Activated effector memory CD4-positive, alpha-beta T cell treated with Interleukin-2 at 50 U/mL for 16 hours (primary cell): ENCODE measurements at places on chromosomes 16 and 17.

- no peak for DNase-seq
These were observed 234.9 kb downstream of the IRF8 start for GRCh38 chr16:86133847-86134375.

- no peak for DNase-seq
These were observed 6.5 kb downstream of the ITGA2B start for GRCh38 chr17:44382917-44383316.

DNA sequence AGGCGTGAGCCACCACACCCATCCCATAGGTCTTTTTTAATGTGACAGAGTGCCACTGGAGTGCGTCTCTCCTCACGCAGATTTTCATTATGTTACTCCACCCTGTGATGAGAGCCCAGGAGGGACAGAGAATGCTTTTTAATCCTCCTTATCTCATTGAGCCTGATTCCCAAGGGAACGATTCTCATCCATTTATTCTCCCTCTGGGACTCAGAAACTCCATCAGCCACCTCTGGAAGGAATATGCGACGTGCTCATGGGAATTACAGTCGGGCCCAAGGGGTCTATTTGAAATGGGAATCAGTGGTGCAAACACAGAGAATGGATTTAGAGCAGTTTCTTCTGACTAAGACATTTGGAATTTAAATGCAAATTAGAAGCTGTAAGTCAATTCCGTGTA, 155.9 kb upstream of the HSBP1 start:
- no peak for DNase-seq

DNA sequence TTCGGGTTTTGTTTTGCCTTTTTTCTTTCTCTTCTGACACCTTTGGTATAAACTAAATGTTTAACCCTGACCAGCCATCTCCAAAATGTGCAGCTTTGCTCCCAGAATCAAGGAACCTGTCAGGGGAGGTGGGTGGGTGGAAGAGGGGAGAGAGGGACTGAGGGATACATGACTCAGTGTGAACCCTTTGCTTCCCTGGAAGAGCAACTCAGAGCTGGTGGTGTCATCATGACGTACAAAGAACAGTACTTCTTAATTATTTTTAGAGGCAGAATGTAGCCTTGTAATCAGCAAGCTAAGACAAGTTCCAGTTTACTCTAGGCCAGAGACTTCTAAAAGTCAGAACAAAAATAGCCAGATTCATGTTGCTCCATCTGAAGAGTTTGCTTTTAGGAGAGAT, 119.6 kb upstream of the HAS3 start:
- DNase-seq = no peak

GRCh38 chr16:716200-716568, 1.3 kb downstream of the METRN start:
- no peak for DNase-seq

- no peak for DNase-seq
These were observed 80.0 kb downstream of the ATF7IP2 start for GRCh38 chr16:10465821-10466220.

GRCh38 chr17:59914274-59914854, 21.4 kb downstream of the RPS6KB1 start:
- DNase-seq = no peak

GRCh38 chr17:73686961-73687360, 42.7 kb upstream of the SDK2 start:
- no peak for DNase-seq

- DNase-seq = no peak
These were observed 16.6 kb upstream of the C16orf74 start for GRCh38 chr16:85767531-85767930.

DNA sequence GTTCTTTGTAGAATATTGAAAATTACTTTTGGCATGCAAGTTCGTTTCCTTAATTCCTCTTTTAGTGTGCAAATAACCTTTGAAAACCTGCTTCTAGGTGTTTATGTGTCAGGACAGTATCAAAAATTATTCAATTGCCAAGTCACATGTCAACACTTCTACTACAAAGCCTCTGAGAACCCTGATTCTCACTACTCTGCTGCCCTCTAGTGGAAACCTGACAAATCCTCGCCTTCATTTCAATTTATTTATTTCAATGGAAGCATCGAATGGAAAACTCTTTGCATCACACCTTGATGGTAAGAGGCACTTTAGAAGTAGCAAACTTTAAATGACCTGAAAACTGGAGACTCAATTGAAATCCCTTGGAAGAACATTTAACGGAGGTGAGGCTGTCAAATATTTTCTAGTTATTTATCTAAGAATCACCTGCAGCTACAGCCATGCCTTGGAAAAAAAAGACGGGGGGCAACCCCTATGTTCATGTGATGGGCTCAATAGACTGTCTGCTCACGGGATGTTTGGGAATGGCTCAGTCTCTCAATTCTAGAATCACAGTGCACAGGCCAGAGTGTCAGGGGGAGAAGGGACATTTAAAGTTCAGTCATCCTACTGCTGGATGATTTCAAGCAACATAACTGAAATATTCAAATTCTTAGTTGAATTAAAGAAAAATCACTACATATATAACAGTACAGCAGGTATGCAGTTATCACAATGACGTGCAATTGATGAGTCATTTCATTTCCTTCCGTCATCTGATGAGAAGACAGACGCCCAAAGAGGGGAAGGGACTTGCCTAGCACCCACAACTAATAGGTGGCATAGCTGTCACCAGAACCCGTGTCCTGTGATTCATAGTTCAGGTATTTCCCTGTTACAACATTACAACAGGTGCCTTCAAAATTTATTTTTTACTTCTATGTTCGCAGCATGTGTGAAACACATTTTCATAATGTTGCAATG, 563.9 kb downstream of the TOX3 start:
- no peak for DNase-seq

- DNase-seq = no peak
These were observed 5.6 kb downstream of the SLC16A3 start for GRCh38 chr17:82234211-82235055.

DNA sequence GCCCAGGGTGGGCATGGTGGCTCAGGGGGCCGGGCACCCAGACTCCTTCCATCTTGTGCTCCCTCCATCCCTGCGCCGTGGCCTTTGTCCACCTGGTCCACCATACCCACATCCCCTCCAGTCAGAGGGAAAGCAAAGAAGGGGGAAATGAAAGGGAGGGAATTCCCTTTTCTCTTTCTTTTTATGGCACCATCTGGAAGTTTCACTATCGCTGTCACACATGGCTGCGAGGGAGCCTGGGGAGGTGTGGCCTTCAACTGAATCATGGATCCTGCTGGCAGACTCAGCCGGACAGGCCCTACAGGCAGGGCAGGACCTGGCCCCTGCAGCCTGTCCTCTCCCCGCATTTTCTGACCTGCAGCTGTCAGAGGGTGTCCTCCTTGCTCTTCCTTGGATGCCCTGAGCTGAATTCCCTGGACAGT, 6.2 kb downstream of the SLC12A3 start:
- DNase-seq = no peak

DNA sequence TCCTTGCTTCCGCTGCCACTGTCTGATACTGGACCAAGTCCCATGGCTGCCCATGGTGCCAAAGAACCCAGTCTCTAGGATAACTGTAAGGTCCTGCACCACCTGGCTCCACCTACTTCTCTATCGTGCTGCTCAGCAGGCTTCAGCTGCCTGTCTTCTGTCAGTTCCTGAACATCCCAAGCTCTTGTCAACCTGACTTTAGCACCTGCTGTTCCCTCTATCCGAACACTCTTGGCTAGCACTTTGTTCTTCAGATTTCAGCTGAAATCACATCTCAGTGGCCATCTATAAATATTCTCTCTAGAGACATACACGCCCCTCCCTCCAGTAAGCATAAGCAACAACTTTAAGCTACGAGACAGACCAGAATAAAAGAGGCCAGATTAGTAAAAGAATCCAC, 15.0 kb upstream of the TMEM101 start:
- DNase-seq = no peak

DNA sequence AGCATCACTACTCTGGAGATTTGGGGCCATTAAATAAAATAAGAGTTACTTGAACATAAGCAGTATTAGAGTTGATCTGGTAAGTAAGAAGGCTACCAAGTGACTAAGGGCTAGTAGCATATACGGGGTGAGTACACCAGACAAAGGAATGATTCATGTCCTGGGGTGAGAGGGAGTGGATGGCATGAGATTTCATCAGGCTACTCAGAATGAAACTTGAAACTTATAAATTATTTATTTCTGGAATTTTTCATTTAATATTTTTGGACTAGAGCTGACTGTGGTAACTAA, 2.3 kb downstream of the SLFN5 start:
- no peak for DNase-seq

DNA sequence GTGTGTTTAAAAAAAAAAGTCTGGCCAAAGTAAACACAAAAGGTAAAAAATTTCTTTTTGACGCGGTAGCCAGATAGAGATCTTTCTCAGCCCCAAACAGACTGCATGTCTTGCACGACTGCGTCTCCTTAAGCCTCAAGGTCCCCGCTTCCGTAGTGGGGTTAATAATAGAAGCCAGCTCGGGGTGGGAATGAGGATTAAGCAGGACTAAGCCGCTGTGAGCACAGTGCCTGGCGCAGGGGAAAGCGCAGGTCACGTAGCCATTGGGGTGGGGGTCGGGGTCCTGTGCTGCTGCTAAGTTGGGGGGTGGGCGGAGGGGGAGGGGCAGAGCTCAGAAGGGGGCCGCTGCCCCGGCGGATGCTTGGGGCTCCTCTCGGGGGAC, 521 bp downstream of the GGA2 start:
- DNase-seq = peak; percentile 13
